ENCODE measurements at places on chromosomes 7 and 10.

DNA sequence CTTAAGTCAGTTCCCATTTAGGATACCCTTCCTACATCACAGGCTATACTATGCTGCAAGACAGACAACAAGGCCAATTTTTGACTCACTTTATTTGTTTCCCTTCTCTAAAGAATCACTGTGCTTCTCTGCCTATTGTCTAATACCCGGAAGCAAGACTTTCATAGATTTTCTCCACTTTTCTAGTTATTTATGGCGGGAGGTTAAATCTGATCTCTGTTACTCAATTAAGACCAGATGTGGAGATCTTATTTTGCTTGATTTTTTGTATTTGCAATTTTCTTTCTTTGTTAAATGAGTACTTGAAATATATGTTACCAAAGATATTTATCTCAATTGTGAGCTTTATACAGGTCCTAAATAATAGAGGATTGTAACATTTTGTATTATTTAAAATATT lies 511.5 kb downstream of the ATRNL1 start:
- DNase-seq: no peak

DNA sequence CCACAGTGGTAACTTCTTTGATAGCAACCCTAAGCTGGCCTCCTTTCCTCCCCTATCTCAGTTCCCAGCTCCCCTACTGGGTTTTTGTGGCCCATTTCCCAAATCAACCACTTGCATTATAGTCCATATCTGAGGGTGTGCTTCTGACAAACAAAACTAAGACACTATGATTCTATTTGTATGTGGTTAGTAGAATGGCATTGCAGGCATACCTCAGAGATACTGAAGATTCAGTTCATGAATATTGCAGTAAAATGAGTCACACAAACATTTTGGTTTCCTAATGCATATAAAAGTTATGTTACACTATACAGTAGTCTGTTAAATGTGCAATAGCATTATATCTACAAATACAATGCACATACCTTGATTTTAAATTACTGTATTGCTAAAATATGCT lies 15.4 kb upstream of the TMEM243 start:
- no peak for DNase-seq

GRCh38 chr7:44103923-44104859 lies at the start of gene AEBP1:
Gene AEBP1 (plus strand): TSS chr7:44104345. CDS start chr7:44104666, 321 bp downstream.
- DNase-seq: peak; percentile 8

DNA sequence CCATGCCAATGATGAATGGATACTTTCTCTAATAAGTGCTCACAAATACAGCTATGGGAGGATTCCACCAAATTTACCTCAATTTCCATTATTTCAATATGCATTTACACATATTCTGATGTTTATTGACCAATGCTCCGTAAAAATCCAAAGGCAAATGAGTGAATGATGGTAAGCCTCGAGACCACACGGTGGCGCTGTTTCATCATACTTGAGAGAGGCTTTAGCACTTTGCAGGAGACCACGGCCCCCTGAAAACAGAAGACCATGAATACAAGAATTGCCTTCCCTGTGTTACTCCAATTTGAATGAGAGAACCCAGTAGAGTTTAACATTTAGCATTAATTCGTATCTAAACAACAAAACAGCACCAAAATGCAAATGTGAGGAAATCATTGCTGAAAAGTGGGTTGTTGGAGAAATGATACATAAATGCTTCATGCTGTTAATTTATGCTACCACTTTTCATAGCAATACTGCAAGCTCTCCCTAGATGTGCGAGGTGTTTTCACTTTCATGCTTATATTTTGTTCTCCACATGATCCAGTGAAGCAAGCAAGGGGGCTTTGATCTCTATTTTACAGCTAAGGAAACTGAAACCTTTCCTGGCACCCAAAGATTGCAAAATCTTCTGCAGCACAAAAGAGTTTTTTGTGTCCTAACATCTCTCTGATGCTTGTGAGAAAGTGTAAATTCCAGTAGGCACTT lies 35.4 kb downstream of the TRIL start:
- DNase-seq: peak; percentile 62

DNA sequence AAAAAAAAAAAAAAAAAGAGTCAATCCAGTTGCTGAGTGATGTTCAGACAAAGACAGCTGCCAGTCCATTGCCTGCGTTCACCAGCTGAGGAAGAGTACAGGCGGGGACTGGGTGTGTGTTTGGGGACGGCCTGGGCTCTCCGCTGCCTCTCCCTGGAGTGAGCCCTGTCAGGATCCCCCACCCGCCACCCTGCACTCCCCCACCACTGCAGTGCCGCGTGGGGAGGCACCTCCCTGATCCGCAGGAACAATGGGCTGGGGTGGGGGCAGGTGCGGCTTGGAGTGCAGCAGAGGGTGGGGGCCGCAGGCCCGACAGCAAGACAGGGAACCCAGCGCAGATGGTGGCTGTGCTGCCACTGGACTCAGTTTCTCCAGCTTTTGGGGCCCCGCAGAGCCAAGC lies 1.4 kb downstream of the HSPA12A start:
- no peak for DNase-seq

DNA sequence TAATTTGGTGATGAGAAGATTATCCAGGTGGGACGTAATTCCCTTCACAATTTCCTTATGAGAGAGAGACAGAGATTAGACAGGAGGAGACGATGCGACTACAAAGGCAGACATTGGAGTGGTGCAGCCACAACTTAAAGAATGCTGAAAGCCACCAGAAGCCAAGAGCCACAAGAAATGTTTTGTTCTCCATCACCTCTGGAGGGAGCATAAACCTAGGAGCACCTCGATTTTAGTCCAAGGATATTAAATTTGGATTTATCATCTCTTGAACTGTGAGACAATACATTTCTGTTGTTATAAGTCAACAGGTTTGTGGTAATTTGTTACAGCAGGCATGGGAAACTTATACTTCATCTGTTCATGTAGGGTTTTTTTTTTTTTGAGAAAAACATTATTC lies 418.9 kb downstream of the DGKB start:
- DNase-seq: no peak

Data from CD4-positive, alpha-beta T cell treated with Interleukin-2 at 100 ng/mL for 4 hours (primary cell).